ENCODE measurements at places on chromosomes 2 and 18. TPM values are rescaled to one million over a fixed set of nuclear protein-coding genes. Genes with fewer than 3 reads are reported as not detected.

Gene GAREM1
- 28.8 TPM for total RNA-seq

Gene CBLN2
- not detected for total RNA-seq

GRCh38 chr2:147572622-147573021, 272.2 kb upstream of the ACVR2A start:
- DNase-seq: no peak

Gene MOCOS
- 0.60 TPM for total RNA-seq

Gene ITGB1BP1
- 137 TPM for total RNA-seq

DNA sequence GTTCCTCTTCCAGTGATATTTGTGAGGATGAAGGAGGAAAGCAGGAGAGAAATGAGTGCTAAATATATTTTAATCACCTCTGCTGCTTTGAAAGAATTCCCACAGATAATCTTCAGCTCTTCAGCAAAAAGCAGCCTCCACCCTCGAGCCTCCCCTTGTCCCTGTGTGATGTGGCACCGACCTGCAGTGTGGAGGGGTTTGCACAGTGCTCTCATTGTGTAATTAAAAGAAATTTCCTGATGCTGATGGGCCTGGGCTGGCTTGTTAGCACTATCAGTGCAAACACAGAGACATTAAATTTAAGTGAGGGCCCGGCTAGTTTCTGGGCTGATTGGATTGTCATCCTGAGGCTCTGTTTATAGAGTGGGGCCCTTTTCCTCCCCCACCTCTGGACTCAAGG, 53.4 kb downstream of the KIF5C start:
- DNase-seq: no peak
